Putamen (tissue), 1 donor: ENCODE measurements at places on chromosomes 12 and 14.

DNA sequence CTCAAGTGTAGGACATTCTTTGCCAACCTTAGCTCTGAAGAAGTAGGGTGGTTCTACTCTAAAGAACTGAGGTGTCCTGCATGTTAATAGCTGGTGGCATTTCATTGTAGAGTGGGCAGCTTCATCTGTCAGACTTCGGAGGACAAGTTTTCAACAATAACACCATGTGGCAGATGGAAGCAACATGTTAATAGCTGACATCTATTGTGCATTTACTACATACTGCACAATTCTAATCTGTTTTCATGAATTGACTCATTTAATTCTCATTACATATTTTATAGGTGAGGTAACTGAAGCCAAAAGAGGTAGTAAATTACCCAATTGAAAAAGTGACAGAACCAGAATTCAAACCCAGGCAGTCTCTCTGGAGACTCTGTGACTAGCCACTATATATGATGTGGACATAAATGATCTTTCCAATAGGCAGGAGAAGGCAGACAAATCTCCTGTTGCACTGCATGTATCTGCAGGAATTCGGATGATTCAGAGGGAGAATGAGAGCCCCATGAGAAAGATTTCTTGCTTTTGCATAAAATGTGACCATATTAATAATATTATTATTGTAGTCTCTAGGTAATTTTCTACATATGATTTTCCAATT lies 137.2 kb upstream of the E2F7 start:
- DNase-seq: no peak

DNA sequence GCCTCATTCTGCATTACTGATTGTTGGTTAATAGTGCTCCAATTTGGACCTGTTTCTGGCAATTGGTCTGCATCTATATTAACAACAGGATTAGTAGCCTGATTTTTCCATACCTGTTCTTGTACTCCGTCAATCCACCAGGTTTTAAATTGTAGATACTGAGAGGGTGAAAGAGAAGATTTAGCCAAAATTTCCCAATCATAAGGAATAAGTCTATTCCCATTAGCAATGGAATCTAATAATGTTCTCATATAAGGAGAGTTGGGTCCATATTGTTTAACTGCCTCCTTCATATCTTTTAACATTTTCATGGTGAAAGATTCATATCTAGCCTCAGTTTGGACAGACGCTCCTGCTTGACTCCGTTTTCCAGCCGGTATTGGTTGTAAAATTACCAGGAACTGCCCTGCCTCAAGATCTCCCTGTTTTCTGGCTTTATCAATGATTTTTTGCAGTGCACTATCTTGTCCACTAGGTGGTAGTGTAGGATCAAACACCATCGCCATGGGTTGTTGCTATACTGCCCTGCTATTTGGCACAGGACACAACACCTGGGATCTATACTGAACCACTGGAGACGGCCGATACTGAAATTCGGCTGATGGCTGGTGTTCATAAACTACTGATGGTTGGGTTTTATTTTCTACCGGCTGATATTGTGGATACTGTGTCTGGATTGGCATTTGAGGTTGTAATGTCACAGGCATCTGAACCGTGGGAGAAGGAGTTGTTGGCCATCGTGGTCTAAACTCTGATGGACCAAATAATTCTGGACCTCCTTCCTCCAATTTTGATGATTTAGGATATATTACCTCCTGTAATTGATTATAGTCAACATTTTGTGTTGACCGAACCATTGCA lies 25.2 kb downstream of the DHRS4L2 start:
- DNase-seq: peak; percentile 75

GRCh38 chr12:63802012-63802608 lies 22.4 kb downstream of the RXYLT1 start:
- peak; percentile 41 for DNase-seq

- no peak for DNase-seq
Observed at GRCh38 chr12:73612551-73612950, 925.1 kb upstream of the ATXN7L3B start.

DNA sequence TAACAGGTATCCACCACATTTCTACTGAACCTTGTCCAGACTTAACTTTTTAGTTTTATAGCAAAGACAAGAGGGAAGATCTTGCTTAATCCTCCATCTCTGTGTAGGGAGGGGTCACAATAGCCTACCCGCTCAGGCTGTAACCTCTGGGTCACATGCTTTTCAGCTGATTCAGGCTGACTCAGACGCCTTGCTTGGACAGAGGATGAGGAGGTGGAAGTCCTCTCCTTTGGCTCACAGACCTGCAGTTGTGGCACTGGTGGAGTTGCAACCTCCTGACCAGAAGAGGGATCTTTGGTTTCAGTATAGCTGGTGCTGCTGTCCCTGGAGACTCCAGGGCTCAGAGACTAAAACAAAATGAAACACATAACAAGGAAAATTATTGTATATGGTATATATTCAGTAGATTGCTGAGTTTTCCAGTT lies 16.2 kb downstream of the ACIN1 start:
- no peak for DNase-seq

GRCh38 chr14:77799863-77800730 lies at the start of gene ADCK1:
ADCK1 (plus strand) TSS chr14:77800109; CDS start chr14:77818979, 18,870 bp downstream.
- DNase-seq: peak; percentile 88
